Myocyte (in vitro differentiated cells): ENCODE measurements at places on chromosomes 5 and 9.

DNA sequence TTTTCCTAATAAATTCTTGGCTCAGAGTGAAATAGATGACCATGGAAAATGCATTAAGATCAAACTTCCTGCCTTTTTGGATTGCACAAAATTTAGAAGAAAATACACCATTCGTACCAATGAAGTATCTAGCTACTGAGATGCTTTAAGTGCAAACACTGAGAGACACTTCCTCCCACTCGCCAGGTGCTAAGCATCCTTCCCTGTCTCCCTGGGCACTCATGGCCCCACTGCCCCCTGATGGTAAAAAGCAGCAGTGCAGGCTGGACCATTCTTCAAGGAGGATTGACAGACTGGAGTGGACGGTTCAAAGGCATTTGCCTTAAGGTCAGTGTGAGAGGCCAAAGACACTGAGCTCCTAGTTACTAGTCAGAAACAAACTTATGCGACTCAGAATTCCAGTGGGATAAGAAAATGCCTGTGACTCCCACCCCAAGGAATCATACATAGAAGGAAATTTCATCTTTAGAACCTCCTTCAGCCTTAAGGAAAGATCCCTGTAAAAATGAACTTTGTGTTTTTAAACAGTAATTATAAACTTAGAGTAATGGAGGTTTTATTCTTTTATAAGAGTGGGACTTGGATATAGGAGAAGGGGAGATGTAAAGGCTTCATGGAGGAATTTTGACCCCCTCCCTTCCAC is 86.0 kb upstream of the SLC30A5 start:
- peak; percentile 69 for DNase-seq

- DNase-seq: no peak
These were observed 260.2 kb upstream of the IRX2 start for GRCh38 chr5:3011764-3012017.

GRCh38 chr5:52725808-52726207 is 61.9 kb upstream of the ITGA1 start:
- peak; percentile 23 for DNase-seq

DNA sequence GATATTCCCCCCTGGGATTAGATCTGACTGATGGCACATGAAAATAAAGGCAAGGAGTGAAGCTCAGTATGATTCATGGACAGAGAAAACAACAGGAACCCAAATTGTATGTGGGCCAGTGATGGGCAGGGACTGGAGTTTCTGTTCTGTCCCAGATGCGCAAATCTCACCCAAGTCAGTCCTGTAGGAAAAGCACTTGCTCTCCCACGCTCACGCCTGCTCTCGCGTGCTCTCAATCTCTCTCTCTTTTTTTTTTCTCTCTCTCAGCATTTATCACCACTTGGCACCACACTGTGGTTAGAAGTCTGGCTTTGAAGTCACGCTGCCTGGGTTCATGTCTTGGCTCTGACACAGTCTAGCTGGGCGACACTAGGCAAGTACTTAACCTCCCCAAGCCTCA is 106.5 kb upstream of the LRRTM2 start:
- peak; percentile 26 for DNase-seq

DNA sequence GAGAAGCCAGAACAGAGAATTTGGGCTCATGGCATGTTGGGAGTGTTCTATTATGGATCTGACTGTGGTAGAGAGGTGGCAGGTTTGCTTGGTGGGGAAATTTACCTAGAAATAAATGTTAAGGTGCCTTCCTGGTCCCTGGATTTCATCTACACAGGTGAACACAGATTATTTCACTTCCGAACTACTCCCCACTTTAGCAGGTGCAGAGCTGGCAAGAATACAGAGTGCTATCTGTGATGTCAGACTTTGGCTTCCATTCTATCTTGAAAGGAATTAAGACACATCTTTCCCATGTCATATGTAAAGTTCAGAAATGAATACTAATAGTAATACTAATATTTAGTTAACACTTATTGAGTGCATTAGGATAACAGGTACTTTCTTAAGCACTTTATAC is 234.0 kb downstream of the KCTD16 start:
- DNase-seq: no peak

DNA sequence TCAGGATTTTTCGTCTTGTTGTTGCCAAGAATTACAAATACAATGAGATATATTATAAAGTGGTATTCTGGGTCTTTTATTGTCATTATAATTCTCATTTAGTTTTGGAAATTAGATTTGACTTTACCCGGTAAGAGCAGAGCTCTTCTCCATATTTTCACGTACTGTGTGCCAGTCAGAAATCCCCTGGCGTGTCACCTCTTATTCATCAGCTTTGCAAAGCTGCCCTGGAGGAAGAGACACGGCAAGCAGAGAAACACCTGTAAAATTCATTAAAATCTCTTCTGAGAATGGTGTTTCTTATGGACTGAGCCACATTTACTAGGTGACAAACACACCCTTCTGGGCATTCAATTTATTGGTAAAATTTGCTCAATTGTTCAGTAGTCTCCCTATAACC is 440.4 kb downstream of the HINT1 start:
- no peak for DNase-seq

GRCh38 chr5:76579166-76579937 is 43.9 kb downstream of the F2RL2 start:
- no peak for DNase-seq

DNA sequence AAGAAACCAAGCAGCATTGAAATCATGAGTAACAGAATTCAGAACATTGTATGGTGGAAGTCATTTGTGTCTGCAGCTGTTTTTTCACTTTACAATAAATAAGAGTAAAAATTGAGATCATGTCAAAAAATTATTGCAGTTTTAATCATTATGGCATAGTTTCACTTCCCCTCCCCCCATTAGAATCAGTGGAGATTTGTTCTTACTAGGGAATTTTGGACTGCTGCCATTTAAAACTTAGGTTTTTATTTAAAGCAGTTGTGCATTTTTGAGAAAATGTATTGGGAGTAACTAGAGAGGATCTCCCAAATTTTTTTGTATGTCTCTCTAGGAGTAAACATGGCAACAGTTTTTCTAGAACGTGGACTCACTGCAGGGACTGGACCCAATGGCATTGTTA is 20.4 kb downstream of the GTF3C4 start:
- DNase-seq: no peak

- no peak for DNase-seq
These were observed 312.8 kb downstream of the ARHGAP26 start for GRCh38 chr5:143083006-143083405.

- DNase-seq: no peak
These were observed 48.6 kb downstream of the HRH2 start for GRCh38 chr5:175706499-175706898.

- peak; percentile 36 for DNase-seq
These were observed 545.2 kb upstream of the ACO1 start for GRCh38 chr9:31839273-31839672.

DNA sequence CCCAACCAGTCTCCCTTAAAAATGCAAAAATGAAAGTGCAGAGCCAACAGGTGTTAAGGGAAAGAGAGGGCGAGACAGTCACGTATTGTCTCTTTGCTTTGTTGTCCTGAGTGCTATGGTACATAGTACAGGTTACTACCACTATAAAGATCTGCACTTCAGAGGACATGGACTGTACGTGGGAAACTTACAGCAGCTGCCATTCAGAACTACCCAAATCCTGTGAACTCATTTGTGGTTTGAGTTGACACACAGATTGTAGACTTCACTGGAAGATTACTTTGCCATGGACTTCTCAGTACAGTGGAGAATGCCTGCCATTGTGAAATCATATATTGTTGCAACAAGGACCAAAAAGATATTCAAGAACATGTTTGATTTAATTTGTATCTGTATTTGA is 34.8 kb downstream of the FBXO38 start:
- DNase-seq: peak; percentile 20

DNA sequence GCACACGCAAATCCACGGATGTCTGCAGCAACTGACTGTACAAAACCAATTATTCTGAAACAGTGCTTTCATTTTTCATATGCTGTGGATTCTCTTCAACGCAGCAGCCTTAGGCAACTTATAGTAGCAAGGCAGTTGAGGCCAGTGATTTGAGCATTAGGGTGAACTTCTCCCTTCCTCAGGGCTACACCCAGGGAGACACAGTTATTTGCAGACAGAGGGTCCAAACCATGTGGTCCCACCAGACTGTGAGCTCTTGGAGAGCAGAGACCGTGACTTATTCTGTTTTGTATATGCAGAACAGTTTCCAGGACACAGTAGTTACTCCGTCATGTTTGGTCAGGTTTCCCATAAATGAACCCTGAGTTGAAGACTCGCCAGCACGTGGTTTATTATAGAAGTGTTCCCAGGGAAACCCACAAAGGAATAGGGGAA is 19.0 kb upstream of the WHRN start:
- DNase-seq: peak; percentile 19
